ENCODE measurements at places on chromosomes 1 and 21.

- no peak for DNase-seq
These were observed 3.5 kb downstream of the ROR1 start for GRCh38 chr1:63777286-63777685.

- DNase-seq = peak; percentile 32
These were observed 15.2 kb upstream of the KDM4A start for GRCh38 chr1:43634721-43635120.

DNA sequence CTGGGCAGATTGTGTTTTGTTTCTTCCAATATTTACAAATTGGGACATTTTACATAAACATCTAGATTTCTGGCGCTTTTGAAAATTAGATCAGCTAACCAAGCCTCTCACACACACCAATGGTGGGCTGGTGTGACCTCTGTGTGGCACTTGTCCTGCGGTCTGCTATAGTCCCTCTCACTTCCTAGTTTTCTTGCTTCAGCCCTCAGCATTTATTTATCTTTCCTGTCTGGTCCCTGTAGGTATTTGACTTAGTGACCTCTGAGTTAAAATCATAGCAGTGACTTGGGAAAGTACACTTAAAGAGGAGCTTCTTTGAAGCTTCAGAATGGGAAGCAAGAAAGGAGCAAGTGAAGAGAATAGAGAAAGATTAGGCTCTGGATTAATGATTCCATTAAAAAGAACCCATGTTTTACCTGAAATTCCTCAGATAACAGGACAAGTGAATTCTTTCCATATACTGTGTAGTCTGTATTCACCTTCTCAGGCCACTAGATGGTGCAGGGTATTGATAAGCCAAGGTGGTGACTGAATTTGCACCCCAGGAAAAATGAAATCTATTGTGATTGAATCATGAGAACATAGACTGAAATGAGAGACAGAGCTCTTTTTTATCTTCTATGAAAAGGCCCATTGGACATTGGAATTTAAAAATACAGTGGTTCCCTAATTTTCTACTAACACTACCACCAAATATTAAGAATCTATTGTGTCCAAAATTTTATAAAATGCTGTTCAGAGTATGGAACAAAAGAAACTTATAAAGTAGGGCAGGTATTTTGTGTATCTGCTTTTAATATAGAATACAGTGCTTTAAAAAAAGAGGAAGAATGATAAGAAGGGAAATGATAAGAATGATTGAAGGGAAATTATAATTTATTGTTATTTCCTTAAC, 7.1 kb upstream of the DIPK1A start:
- DNase-seq = peak; percentile 9

DNA sequence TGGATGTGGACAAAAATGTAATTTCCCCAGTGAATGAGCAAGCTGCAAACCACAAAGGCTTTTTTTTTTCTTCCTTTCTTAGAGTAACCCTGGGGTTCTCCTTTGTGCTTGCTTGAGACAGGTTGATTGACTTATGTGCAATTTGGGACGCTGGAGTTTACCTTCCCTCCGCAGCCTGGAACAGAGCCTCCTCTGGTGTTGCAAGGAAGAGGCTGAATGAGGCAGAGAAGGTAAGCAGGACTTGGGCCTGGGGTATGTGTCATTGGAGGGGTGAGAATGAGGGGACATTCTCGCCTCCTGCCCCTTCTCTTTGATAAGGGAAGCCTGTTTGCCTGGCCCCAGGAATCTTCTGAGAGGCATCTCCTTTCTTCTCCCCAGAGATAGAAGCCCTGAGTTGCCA, 49.8 kb downstream of the NFASC start:
- no peak for DNase-seq

GRCh38 chr21:15289896-15290841, 225.4 kb upstream of the NRIP1 start:
- peak; percentile 6 for DNase-seq

- DNase-seq = peak; percentile 99
These were observed 53.5 kb downstream of the MIGA1 start for GRCh38 chr1:77832901-77833300.

GRCh38 chr1:44714944-44715571, 15.9 kb downstream of the RNU5D-1 start:
- peak; percentile 74 for DNase-seq

- no peak for DNase-seq
These were observed 120.9 kb downstream of the HLX start for GRCh38 chr1:220999872-221000863.

- DNase-seq = no peak
These were observed 30.0 kb downstream of the ADAMTS1 start for GRCh38 chr21:26815197-26815596.

- no peak for DNase-seq
These were observed 93.9 kb downstream of the ATP5PO start for GRCh38 chr21:33821503-33822322.

DNA sequence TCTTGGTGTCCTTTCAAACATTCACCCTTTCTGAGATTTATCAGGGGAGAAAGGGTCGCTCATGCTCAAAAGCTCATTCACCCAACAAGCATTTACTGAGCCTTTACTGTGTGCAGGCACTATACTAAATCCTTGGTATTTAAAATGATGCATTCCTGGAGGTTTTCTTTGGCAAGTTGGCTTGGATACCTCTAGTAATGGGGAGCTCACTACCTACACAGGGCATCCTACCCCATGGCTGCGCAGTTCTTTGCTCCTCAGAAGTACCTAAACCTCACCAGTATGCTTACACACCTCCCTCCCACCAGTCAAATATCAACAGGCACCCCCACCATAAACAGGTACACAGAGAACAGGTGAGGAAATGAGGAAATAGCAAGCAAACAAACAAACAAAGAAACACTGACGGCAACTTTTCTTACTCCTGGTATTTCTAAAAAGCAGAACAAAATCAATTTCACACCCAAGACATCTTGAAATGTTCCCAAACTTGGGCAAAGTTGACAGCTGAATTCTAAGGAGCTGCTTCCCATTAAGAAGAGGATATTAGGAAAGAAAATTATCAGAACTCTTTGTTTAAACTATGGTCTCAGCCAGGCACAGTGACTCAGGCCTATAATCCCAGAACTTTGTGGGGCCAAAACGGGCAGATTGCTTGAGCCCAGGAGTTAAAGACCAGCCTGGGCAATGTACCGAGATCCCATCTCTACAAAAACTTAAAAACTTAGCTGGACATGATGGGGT, 104.8 kb downstream of the PSMG1 start:
- DNase-seq = no peak

- DNase-seq = no peak
These were observed 198.1 kb upstream of the TMEM51 start for GRCh38 chr1:14955402-14955801.

DNA sequence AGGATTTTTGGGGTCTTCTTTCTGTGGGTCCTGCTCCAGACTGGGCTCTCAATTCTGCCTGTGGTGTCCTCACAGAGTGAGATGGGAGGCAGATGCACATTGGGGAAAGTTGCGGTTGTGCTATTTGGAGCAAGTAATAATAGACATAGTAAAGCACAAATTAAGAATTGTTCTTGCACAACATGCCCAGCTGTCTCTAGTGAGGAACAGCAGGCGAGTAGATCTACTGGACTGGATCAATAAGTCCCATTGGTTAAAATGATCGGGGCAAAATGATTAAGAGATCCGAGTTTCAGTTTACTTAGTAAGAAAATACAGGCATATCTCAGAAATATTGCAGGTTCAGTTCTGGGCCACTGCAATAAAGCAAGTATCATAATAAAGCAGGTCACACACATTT, 448.3 kb upstream of the PROX1 start:
- DNase-seq = no peak

DNA sequence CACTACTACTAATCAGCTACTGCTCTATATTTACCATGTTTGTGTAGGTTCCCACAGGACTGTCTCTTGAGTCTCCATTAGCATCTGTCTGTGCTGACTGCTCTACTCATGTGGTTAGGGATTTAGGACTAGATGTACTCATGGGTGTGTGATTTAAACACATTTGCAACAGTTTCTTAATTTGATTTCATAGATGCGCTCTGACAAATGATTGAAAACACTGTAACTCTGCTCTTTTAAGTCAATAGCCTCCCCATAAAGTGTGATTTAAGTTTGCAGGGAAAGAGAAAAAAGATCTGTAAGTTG, 809.3 kb downstream of the NCAM2 start:
- no peak for DNase-seq
